ENCODE measurements at places on chromosomes 6 and 20.

GRCh38 chr20:61370841-61371303 is 118.8 kb downstream of the CDH4 start:
- no peak for DNase-seq

DNA sequence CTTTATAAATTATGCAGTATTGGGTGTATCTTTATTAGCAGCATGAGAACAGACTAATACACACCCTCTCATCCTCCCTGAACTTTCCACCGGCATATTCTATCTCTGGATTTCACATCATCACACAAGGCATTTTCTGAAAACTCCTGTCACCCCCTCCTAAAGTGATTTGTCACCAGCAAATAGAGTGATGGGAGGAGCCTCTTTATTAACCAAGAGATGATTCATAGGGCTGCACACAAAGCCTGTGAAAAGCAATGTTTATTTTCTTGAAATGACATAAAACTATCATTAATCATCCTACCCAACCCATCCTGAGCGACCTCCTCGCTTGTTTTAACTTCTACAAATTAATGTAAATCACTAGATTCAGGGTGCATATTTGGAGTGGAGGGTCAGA is 394.7 kb upstream of the SULF2 start:
- no peak for DNase-seq

DNA sequence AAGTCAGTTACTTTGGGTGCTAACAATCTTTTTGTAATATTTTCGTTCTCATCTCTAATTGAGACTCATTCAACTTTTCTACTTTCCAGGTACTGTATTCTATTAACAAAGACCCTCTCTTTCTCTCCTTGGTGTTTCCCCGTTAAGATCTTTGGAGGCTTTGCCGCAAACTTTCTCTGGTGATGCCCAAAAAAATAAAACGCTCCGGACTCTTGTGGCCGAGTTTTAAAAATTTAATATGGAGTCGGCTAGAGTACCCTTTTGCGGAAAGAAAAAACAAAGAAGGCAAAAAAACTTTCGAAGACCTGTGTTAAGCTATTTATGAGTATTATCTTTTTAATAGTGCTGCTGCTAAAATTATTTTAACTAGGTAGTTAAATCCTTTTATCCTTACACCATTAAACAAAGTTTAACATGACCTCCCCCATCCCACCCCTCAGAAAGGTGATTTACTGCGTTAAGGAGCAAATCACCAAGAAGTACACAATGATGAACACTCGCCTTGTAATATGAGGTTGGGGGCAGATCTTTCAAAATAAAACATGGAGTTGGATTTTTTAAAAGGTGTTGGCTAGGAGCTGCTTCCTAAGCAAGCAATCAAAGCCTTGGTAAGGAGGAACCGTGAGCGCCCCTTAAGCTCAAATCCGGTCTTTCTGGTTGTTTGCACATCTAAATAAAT is 10.0 kb downstream of the SIM1 start:
- no peak for DNase-seq

DNA sequence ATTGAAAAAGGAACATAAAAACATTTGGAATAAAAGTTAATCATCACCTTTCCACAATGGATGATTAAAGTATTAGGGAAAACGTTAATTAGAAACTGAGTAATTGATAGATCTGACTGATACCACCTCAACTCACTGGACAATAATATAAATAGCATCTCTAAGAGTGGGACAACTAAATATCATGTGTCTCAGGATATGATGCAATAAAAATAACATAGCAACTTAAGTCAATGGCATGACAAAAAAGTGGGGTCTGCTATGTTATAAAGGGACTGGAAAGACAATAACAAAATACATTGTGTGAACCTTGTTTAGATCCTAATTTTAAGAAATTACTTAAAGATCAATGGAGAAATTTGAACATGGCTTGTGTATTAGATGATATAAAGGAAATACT is 10.3 kb downstream of the OR12D1 start:
- DNase-seq = no peak

GRCh38 chr6:36241728-36242127 is 28.1 kb upstream of the PNPLA1 start:
- no peak for DNase-seq

DNA sequence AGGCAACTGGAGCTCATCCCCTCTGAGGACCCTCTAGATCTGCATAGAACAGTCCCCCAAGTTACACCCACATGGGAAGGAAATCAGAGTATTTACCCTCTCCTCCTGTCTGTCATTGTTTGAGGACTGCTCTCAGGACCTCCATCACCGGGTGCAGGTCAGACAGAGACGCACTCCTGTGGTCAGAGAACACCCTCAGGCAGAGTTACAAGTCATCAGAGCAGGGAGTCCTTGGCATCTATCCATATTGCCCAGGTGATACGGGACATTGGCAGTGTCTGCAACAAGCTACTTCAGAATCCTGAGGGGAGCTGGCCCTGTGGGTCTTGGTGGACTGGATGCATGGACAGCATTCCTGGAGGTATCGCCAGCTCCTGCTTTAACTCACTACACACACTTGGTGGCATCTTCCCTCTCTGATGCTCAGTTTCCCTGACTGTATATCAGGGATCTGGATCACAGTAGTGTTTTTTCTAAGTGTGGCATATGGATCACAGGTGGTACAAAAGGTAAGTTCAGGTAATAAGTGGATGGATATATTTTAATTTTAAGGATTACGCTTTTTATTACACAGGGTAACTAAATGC is 15.1 kb upstream of the ISM1 start:
- no peak for DNase-seq

DNA sequence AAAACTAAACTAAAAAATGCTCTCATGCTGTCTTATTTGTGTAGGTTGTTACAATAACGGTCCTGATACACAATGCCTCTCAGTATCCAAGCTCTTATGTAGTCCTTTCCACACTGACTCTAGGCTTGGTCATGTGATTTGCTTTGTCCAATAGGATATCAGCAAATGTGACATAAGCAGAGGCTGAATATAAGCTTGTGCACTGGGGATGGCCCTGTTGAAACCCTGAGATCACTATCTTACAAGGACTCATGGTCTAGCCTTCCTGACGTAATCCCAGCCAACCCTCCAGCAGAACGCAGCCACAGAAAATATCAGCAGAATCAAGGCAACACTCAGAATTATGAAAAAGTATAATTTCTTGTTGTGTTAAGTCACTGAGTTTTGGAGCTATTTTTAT is 145.1 kb upstream of the CCN2 start:
- no peak for DNase-seq

DNA sequence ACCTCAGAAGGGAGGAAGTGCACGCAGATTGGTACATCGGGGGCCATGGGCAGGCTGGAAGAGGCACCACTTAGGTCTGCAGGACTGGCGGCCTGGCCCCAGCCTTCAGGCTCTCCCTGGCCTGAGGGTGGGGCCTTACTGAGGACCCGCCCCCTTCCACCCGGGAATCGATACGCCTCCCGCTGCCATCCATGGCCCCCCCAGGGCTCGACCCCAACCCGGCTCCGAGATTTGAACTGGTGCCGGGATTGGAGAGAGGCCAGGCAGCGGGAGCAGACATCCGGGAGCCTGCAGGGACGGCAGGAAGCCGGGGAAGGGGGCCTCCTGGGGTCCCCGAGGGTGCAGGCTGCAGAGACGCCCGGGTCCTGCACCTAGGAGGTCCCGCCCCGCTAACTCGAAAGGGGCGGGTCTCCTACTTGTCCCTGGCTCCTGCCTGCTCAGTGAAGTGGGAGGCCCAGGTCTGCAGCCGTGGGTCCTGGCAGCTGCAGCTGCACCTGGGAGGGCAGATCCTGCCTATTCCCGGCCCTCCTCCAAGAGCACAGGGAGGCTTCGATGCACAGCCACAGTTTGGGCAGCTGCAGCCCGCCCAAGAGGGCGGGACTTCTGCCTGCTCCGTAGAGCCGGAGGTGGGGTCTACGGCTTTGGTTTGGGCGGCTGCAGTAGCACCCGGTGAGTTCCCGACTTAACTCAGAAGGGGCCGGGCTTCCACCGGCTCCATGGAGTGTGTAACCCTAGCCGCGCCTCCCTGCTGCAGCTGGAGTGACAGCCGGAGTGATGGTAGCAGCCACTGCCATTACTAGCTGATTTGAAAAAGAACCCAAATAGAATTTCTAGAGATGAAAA is 35.2 kb upstream of the TBC1D22B start:
- peak; percentile 20 for DNase-seq

- DNase-seq = no peak
These were observed 205.6 kb downstream of the DTNBP1 start for GRCh38 chr6:15457121-15457650.

- DNase-seq = no peak
These were observed 767 bp downstream of the PTK6 start for GRCh38 chr20:63536241-63536977.

DNA sequence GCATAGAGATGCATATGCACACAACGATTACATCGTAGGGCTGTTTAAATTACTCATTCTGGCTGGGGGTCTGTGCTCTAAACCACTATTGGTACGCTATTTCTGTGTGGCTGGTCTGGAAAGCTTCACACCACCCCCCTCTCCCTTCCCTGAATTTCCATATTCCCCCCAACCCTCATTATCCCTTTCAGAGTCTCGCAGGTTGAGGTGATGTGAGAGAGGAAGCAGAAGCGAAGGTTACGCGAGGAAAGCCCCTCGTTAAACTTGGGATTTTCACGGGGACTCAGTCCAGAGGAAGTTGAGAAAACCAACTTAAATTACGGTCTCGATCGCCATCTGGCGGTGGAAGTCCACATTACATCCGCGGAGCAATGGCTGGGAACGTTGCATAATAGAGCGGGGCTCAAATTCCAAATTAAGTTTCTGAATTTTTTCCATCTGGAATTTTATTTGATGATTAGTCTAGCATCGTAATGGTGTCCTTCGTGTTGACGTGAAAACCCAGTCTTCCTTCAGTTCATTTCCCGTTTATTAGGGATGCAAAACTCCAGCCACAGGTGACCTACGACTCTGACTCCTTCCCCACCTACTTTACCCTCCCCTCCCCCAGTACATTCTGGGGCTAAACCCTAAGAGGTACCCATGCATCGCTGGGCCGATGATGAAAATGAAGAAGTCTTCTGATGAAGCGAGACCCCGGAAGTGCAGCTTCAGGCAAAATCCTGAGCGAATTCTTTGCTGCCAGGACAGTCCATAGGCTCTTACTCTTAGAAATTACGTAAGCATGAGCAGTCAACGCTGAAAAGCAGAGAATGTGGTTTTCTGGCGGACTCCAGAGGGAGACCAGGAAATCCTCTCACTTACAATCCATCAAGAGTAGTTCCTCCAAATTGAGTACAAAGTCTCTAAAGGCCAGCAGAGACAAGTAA is 19.7 kb downstream of the HLA-DOB start:
- peak; percentile 61 for DNase-seq

GRCh38 chr6:25351485-25351884 is 72.3 kb downstream of the CARMIL1 start:
- no peak for DNase-seq

DNA sequence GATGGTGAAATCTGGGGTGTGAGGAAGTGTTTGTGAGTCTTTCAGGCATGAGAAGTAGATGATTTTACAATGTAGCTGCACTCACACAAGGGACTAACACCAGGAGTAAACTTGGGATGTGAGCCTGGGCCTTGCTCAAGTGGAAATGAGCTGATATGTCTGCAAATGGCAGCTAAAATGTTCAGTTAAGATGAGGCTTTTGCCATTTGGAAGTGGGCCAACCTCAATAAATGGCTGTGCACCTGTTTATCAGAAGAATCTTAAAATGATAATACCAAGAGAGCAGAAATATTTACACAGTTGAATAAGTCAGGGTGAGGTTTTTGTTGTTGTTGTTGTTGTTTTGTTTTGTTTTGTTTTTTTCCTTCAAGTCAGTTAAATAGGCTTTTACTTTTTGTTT is 25.7 kb upstream of the KLHL31 start:
- no peak for DNase-seq

DNA sequence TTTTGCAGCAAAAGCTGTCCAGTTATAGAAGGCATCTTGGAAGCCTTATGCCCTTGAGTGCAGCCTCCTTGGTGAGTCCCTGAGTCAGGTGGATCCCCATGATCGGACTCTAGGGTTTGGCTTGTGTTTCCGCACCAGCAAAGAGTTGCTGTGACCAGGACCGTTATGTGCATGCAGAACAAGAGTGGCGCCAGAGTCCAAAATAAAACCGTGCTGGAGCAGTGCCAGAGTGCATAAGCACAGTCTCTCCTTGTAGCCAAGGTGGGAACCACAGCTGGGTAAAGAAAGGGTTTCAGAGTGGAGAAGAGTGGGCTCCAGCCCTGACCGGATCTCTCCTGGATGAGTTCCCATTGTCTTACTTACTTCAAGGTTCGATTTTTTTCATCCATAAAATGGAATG is 58.6 kb downstream of the FOXA2 start:
- DNase-seq = no peak

DNA sequence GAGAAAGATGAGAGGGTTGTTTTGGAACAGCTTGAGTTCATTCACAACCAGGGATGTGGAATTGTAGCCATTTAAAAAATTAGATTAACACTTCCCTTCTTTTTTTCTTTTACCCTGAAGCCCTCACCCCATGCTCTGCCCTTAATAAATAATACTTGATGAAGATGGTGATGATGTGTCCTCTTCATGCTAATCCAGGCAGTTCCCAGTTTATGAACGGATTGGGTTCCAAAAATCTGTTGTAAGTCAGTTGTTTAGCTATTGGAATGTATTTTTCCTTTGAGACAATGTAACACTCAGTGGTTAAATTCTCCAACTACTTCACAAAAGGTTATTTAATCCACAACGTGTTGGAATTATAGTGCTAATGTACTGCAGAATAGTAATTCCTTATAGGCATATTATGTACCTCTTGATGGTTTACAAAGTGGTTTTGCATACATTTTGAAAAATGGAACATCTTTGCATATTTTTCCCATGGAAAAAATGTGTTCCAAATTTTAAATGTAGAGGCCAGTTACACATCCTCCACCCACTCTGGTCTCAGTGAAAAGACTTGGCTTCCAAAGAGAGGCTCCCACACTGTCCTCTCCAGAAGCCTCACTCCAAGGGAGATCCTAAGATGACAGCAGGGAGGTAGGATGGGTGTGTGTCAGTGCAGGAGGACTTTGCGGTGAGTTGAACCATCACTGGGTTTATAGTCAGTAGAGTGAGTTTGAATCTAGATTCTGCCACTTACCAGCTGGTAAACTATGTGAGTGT is 45.8 kb upstream of the CEP162 start:
- DNase-seq = no peak

- DNase-seq = peak; percentile 27
These were observed 7.4 kb upstream of the SLC12A5 start for GRCh38 chr20:46021361-46022359.

All from activated T-helper 1 cell treated with anti-CD3 and anti-CD28 coated beads, Interleukin-2, amount 50 U/mL, for 16 hours (primary cell).